ENCODE measurements at places on chromosomes 6 and 20. TPM values are rescaled to one million over a fixed set of nuclear protein-coding genes. Genes with fewer than 3 reads are reported as not detected.

The SMOC2 gene
- total RNA-seq = 4.8 TPM

The UBE2V1 gene
- 138 TPM for total RNA-seq

The PNPLA1 gene
- total RNA-seq = 0.14 TPM

The LHFPL5 gene
- not detected for total RNA-seq

The RAB23 gene
- 16.8 TPM for total RNA-seq

The SLC22A2 gene
- not detected for total RNA-seq

The PDSS2 gene
- total RNA-seq = 13.2 TPM

The MATN4 gene
- not detected for total RNA-seq

The DLL1 gene
- 3.6 TPM for total RNA-seq

The DZANK1 gene
- 5.3 TPM for total RNA-seq

The GPR63 gene
- total RNA-seq = 18.5 TPM

The LST1 gene
- total RNA-seq = not detected

The SLC17A5 gene
- total RNA-seq = 10.1 TPM

The EYS gene
- total RNA-seq = 0.60 TPM

The GRM4 gene
- total RNA-seq = 0.47 TPM

The BRPF3 gene
- total RNA-seq = 57.3 TPM

The METTL24 gene
- 28.1 TPM for total RNA-seq

The GLP1R gene
- not detected for total RNA-seq

The HLA-F gene
- total RNA-seq = 2.5 TPM

The BNIP5 gene
- not detected for total RNA-seq

The HSPA12B gene
- total RNA-seq = 11.5 TPM

The ZNF391 gene
- total RNA-seq = 10.8 TPM

The TSPO2 gene
- total RNA-seq = not detected

The CDSN gene
- not detected for total RNA-seq

The JPH2 gene
- total RNA-seq = 4.2 TPM

The ENTPD6 gene
- 67.8 TPM for total RNA-seq

The CHMP4B gene
- total RNA-seq = 79.4 TPM

The MEI4 gene
- total RNA-seq = 1.5 TPM

The WFDC11 gene
- total RNA-seq = not detected

The ANGPT4 gene
- 0.35 TPM for total RNA-seq

The RBCK1 gene
- 108 TPM for total RNA-seq

All from mesothelial cell of epicardium (in vitro differentiated cells).